ENCODE measurements at places on chromosomes 3 and 15.

GRCh38 chr3:41794748-41795589 lies 166.9 kb downstream of the ULK4 start:
- DNase-seq: no peak

- no peak for DNase-seq
These were observed 32.1 kb downstream of the CLDN18 start for GRCh38 chr3:138042043-138042442.

GRCh38 chr3:119774444-119774843 lies 7.5 kb upstream of the NR1I2 start:
- DNase-seq: no peak

GRCh38 chr3:51798411-51798963 lies 19.4 kb upstream of the IQCF6 start:
- peak; percentile 26 for DNase-seq

DNA sequence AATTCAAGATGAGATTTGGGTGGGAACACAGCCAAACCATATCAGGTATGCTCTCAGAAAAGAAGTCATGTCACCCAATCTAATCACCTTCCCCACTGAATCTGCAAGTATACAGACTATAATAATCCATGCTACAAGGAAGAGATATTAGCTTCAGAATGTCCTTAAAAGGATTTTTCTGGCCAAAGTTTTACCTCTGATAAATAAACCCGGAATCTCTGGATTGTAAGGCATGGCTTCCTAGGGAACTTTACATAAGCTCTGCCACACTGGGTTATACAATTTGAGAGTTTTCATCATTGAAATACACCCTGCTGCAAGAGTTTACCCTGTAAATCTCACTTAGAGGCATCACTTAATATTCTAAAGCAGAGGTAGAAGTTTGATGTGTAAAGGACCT lies 330.5 kb upstream of the KCNMB2 start:
- no peak for DNase-seq

DNA sequence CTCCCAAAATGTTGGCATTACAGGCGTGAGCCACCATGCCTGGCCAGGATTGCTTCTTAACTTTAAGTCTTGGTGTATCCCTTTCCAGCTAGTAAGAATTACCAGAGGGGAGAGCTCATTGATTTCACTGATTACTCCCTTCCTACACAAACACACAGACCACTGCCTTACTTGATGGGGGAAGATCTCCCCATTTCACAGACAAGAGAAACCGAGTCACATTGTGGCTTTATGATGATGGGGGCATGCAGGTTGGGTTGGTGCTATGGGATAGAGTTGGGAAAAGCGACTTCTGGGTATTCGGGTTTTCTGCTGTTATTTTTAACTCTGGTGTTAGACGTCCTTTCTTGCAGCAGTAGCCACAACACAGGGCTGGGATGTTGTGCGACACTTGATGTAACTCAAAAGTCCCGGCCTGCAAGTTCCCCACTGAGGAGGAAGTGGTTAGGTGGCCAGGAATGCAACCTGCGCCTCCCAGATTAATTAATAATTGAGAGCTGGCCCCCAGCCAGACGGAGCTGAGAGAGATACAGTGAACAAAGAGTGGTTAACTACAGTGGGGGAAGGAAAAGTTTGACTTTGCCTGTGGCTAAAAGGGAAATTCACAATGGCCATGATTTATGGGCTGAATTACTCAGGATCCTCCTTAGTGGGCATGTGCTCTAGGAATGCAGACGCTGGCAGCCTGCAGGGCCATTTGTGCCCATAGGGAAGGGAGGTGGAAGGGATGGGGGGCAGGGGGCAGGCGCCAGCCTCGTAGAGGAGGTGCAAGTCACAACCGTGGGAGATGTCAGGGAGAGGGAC lies 63.6 kb downstream of the SMAD6 start:
- no peak for DNase-seq

DNA sequence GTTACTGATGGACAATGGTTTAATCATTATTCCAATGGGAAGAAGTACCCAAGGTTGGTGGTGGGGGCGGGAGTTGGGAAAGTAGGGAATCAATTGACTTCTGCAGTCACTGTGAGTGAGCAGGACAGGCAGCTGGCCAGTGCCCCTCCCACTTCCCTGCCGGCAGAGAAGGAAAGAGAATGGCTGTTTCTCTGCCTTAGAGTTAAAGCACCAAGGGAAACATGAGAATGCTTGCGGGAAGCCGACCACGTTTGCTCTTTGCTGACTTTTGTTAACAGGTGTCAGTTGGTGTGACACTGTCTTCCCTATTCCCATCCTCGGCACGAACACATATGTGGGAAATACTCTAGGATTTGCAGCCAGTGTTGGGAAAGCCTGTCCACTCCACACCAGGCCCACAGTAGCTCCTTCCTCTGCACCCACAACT lies 33.5 kb upstream of the MFSD1 start:
- peak; percentile 21 for DNase-seq

DNA sequence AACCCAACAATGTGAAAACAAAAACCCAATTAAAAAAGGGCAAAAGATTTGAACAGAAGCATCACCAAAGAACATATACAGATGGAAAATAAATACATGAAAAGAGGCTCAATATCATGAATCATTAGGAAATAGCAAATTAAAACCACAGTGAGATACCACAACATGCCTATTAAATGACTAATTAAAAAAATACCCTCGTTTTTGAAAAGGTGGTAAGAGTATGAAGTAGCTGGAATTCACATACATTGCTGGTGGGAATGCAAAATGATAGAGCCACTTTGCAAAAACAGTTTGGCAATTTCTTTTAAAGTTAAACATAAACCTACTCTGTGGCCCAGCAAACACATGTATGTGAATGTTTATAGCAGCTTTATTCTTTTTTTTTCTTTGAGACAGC lies 75.8 kb downstream of the B3GNT5 start:
- no peak for DNase-seq

DNA sequence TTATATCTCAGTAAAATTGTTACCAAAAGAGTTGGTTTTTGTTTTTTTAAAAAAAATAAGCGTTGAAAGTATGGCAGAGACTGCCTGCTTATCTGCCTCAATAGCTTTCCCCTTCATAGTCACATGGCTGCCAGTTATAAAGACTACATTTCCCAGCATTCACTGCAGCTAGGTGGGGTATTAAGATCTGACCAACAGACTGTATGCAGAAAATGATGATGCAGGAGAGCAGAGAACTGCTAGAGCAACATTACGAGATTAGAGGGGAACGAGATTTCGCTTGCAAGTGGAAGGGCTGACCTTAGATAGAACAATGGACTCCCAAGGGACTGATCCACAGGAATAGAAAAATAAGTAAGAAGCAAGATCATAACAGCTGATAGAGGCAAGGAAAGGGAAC lies 14.3 kb downstream of the RHOA start:
- DNase-seq: no peak

DNA sequence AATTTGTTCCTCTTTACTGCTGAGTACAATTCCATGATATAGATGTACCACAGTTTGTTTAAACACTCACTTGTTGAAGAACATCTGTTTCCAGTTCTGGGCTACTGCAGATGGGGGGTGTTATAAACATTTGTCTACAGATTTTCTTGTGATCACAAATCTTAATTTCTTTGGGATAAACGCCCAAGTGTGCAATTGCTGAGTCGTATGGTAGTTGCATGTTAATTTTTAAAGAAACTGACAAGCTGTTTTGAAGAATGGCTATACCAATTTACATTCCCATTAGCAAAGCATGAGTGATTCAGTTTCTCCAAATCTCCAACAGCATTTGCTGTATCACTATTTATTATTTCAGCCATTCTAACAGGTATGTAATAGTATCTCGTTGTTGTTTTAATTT lies 242.0 kb upstream of the MRPL3 start:
- DNase-seq: no peak

- no peak for DNase-seq
These were observed 78.4 kb downstream of the B3GNT5 start for GRCh38 chr3:183331498-183331897.

- no peak for DNase-seq
These were observed 20.1 kb downstream of the SLC12A8 start for GRCh38 chr3:125192190-125193035.

GRCh38 chr15:61186905-61187741 lies 42.0 kb downstream of the RORA start:
- DNase-seq: no peak

GRCh38 chr15:62254137-62254934 lies 89.3 kb upstream of the C2CD4B start:
- peak; percentile 55 for DNase-seq

- DNase-seq: no peak
These were observed 301.2 kb upstream of the ARHGEF26 start for GRCh38 chr3:153820035-153820434.

GRCh38 chr3:56930706-56931105 lies 129.0 kb upstream of the ARHGEF3 start:
- DNase-seq: no peak

DNA sequence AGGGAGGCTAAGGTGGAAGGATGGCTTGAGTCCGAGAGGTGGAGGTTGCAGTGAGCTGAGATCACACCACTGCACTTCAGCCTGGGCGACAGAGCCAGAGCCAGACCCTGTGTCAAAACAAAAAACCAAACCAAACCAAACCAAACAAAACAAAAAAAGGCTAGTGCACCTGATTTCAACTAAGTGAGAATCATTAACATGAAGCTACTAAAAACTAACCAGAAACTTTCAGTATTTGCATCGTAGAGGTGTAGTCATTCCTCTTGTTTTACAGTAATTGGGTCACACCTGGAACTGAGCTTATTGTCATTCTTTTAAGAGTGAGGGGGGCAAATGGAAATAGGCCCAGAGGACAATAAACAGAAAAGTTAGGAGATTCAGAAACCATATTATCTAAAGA lies 58.5 kb downstream of the ST6GAL1 start:
- DNase-seq: no peak

DNA sequence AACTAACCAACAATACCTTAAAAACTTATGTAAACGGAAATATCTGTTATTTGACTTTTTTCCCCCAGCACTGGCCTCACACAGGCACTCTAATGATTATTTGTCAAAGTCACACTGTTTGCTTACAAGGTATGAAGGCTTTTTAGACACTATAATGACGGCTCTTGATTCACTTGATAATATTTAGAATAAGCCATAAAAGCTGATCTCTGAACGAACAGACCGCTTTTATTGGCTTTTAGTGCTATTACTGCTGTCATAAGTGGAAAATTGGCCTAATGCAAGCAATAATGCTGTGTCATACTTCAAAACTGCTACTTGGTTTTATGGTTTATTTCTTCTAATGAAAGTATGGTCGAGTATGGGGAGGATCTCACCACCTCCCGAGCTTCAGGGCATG lies 35.1 kb downstream of the MDFIC2 start:
- DNase-seq: no peak

- no peak for DNase-seq
These were observed 4.3 kb upstream of the SUCNR1 start for GRCh38 chr3:151869181-151869580.

- no peak for DNase-seq
These were observed 2.3 kb downstream of the PEAK1 start for GRCh38 chr15:77417602-77418001.

- no peak for DNase-seq
These were observed 22.8 kb downstream of the ZPLD1 start for GRCh38 chr3:102457644-102458043.

GRCh38 chr3:188923671-188924070 lies 248.1 kb upstream of the TPRG1 start:
- DNase-seq: no peak

GRCh38 chr15:40330368-40330836 lies 6.9 kb downstream of the INAFM2 start:
- DNase-seq: no peak

GRCh38 chr3:95894820-95895219 lies 919.6 kb upstream of the EPHA6 start:
- DNase-seq: no peak

- peak; percentile 85 for DNase-seq
These were observed at the start of gene SEMA4B for GRCh38 chr15:90201130-90201943. TSS of gene SEMA4B (plus strand) at chr15:90201330. CDS start at chr15:90201579, 249 bp downstream.

GRCh38 chr3:192445770-192446644 lies 281.3 kb downstream of the FGF12 start:
- no peak for DNase-seq

DNA sequence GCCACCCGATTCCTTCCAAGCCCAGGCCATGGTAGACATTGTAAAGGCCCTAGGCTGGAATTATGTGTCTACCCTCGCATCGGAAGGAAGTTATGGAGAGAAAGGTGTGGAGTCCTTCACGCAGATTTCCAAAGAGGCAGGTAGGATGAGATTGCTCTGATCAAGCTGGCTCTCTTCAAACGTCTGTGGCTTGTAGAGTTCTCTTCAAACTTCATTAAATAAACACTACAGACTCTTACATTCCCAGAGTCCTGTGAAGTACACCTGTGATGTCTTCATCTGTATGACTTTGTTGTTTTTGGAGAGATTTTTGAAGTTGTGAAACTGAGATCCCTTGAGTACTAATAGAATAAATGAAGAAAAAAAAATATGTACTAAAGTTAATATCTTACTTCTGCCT lies 285.6 kb downstream of the GRM7 start:
- DNase-seq: no peak

GRCh38 chr3:14487086-14487485 lies 53.1 kb downstream of the GRIP2 start:
- DNase-seq: no peak

DNA sequence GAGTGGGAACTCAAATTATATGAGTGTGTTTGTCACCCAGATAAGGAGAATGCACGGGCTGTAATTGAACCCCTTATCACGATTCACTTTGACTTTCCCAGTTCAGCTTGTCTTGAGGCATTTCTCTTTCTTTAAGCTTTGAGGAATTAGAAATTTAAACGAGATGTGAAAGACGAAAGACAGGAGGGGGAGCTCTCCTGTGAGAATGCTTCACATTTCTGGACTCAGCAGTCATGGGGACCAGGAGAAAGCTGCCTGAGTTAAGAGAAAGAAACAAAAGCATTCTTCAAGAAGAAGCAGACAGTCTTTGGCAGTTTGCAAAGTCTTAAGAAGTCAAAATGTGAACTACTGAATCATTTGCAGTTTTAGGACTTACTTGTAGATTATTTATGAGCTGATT lies 205.6 kb downstream of the NECTIN3 start:
- peak; percentile 39 for DNase-seq

- DNase-seq: peak; percentile 76
These were observed 147.4 kb downstream of the TJP1 start for GRCh38 chr15:29674661-29675533.

- no peak for DNase-seq
These were observed 21.6 kb upstream of the SPTBN5 start for GRCh38 chr15:41915255-41915994.

- DNase-seq: no peak
These were observed 779.1 kb downstream of the CADM2 start for GRCh38 chr3:85737846-85738245.

- no peak for DNase-seq
These were observed 482.7 kb upstream of the ADAMTS9 start for GRCh38 chr3:65170390-65171042.

GRCh38 chr3:36714343-36715086 lies 49.8 kb downstream of the DCLK3 start:
- DNase-seq: no peak

- DNase-seq: peak; percentile 37
These were observed 67.1 kb upstream of the SEC13 start for GRCh38 chr3:10387881-10388609.

- no peak for DNase-seq
These were observed 63.7 kb downstream of the KLF15 start for GRCh38 chr3:126293370-126294082.

GRCh38 chr3:122668930-122669730 lies 11.5 kb upstream of the PARP14 start:
- no peak for DNase-seq

- DNase-seq: no peak
These were observed 25.5 kb downstream of the CPN2 start for GRCh38 chr3:194325424-194326153.
